ENCODE measurements at places on chromosomes 2 and 18. TPM values are rescaled to one million over a fixed set of nuclear protein-coding genes. Genes with fewer than 3 reads are reported as not detected.

Gene SLC14A1
- 225 TPM for total RNA-seq

Gene ANKRD30B
- 0.23 TPM for total RNA-seq

Gene TEX261
- total RNA-seq, result 25.7 TPM

Gene UGT1A3
- total RNA-seq, result not detected

Gene AKAIN1
- not detected for total RNA-seq

Data from smooth muscle cell of the coronary artery (primary cell).